ENCODE measurements at places on chromosomes 12 and 14. TPM values are rescaled to one million over a fixed set of nuclear protein-coding genes. Genes with fewer than 3 reads are reported as not detected.

WNT1 gene
- not detected for total RNA-seq

HSP90AA1 gene
- total RNA-seq, result 160 TPM

KRT73 gene
- not detected for total RNA-seq

KRT84 gene
- not detected for total RNA-seq

SFSWAP gene
- total RNA-seq, result 18.8 TPM

BIN2 gene
- not detected for total RNA-seq

APOF gene
- not detected for total RNA-seq

PPP1R1A gene
- not detected for total RNA-seq

PIWIL1 gene
- not detected for total RNA-seq
